ENCODE measurements at places on chromosomes 1 and 21. TPM values are rescaled to one million over a fixed set of nuclear protein-coding genes. Genes with fewer than 3 reads are reported as not detected.

DNA sequence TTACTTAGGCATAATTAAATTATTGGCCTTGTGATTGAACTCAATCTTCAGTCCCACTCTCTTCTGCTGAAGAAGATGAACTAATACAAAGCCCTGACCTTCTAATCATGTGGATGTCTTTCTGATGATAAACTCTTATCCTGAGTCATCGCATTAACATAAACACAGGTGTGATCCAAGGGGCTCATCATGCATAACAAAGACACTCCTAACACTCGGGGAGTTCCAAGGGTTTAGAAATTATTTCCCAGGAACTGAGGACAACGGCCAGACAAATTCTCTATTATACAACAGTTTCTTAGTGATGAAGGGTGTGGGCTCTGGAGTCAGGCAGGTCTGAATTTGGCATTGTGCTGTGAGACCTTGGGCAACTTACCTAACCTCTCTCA, 18.0 kb downstream of the DUSP10 start:
- H3K36me3 ChIP-seq: peaks cover 63% of the 10 kb centered on the region
- no peak overlapping the region for H3K27ac ChIP-seq
- H3K4me1 ChIP-seq: peaks cover 63% of the 10 kb centered on the region
- H3K27me3 ChIP-seq: no peaks in the 10 kb centered on the region
- no peak for DNase-seq

- H3K4me1 ChIP-seq: no peaks in the 10 kb centered on the region
- no peak overlapping the region for H3K27ac ChIP-seq
- H3K4me3 ChIP-seq: no peak overlapping the region
- DNase-seq: no peak
- H3K27me3 ChIP-seq: peaks cover 8% of the 10 kb centered on the region
These were observed 259.6 kb upstream of the PLD5 start for GRCh38 chr1:242784084-242784483.

- no peaks in the 10 kb centered on the region for H3K36me3 ChIP-seq
- H3K4me1 ChIP-seq: peaks cover 8% of the 10 kb centered on the region
- no peak overlapping the region for H3K4me3 ChIP-seq
These were observed 2.6 kb downstream of the FNDC5 start for GRCh38 chr1:32868085-32868484.

Gene C1orf87
- total RNA-seq: not detected

Gene SLC26A9
- total RNA-seq: not detected

Gene CAMK1G
- total RNA-seq: not detected

Gene RYR2
- total RNA-seq: 0.02 TPM
